ENCODE measurements at places on chromosomes 3 and 15. TPM values are rescaled to one million over a fixed set of nuclear protein-coding genes. Genes with fewer than 3 reads are reported as not detected.

The PARP15 gene
- 0.57 TPM for total RNA-seq

The HHATL gene
- not detected for total RNA-seq

The CACNA2D2 gene
- under 0.01 TPM for total RNA-seq

The PLAAT1 gene
- total RNA-seq = 0.13 TPM

The MITF gene
- total RNA-seq = 4.0 TPM

The COLQ gene
- 1.1 TPM for total RNA-seq

The NPAP1 gene
- not detected for total RNA-seq

The GOLGA8T gene
- total RNA-seq = not detected

The FAM107A gene
- 48.1 TPM for total RNA-seq

The PLA2G4F gene
- not detected for total RNA-seq

The SPTBN5 gene
- total RNA-seq = 8.5 TPM

The WDR72 gene
- not detected for total RNA-seq

The ACTC1 gene
- total RNA-seq = not detected

The IMPG2 gene
- 0.50 TPM for total RNA-seq

The ITIH1 gene
- total RNA-seq = not detected

The P2RY12 gene
- total RNA-seq = not detected

The WWTR1 gene
- total RNA-seq = 362 TPM

The ACVR2B gene
- total RNA-seq = 4.3 TPM

The PLD1 gene
- total RNA-seq = 173 TPM

The FILIP1L gene
- 30.9 TPM for total RNA-seq

The GOLGA6D gene
- total RNA-seq = not detected

The LRTM1 gene
- total RNA-seq = not detected

The ANKRD63 gene
- 0.22 TPM for total RNA-seq

The INO80 gene
- 31.9 TPM for total RNA-seq

The CLRN1 gene
- not detected for total RNA-seq

The NEK10 gene
- total RNA-seq = 20.6 TPM

The INSYN1 gene
- total RNA-seq = 0.14 TPM

The TMEM45A gene
- 4.6 TPM for total RNA-seq

The MYRIP gene
- 29.0 TPM for total RNA-seq

The CAPN3 gene
- total RNA-seq = 0.57 TPM

The ELL3 gene
- total RNA-seq = 2.0 TPM

The CCR1 gene
- total RNA-seq = not detected

The ZBTB47 gene
- 10.0 TPM for total RNA-seq

The ZNF774 gene
- 5.3 TPM for total RNA-seq

The AADACL2 gene
- not detected for total RNA-seq

The ABI3BP gene
- 36.0 TPM for total RNA-seq

The EIF4E3 gene
- 5.7 TPM for total RNA-seq

The SKOR1 gene
- 0.07 TPM for total RNA-seq

The HES1 gene
- 33.6 TPM for total RNA-seq

The C3orf80 gene
- total RNA-seq = not detected

The CCR9 gene
- not detected for total RNA-seq

The PRR20G gene
- total RNA-seq = not detected

The ZNF717 gene
- total RNA-seq = 12.1 TPM

The FETUB gene
- not detected for total RNA-seq

The ATP13A3 gene
- 302 TPM for total RNA-seq

The SH2D7 gene
- total RNA-seq = not detected
